ENCODE measurements at places on chromosomes 1 and 21. TPM values are rescaled to one million over a fixed set of nuclear protein-coding genes. Genes with fewer than 3 reads are reported as not detected.

The RWDD3 gene
- 56.2 TPM for polyA plus RNA-seq

The REN gene
- not detected for polyA plus RNA-seq

The CFAP57 gene
- 5.9 TPM for polyA plus RNA-seq

The MATN1 gene
- 0.30 TPM for polyA plus RNA-seq

The GFI1 gene
- polyA plus RNA-seq: 0.48 TPM

The SPRR1B gene
- polyA plus RNA-seq: not detected

The ZSCAN20 gene
- 3.3 TPM for polyA plus RNA-seq

The UBE2U gene
- polyA plus RNA-seq: 0.68 TPM

The AP4B1 gene
- polyA plus RNA-seq: 46.4 TPM

The HSPA6 gene
- 0.80 TPM for polyA plus RNA-seq

The SLC45A3 gene
- 9.1 TPM for polyA plus RNA-seq

The ARHGAP30 gene
- 3.8 TPM for polyA plus RNA-seq

The GREM2 gene
- 3.7 TPM for polyA plus RNA-seq

The ENSA gene
- 241 TPM for polyA plus RNA-seq

The LCA5L gene
- 4.8 TPM for polyA plus RNA-seq

The ADORA1 gene
- 2.4 TPM for polyA plus RNA-seq

The PIGR gene
- polyA plus RNA-seq: 0.26 TPM

The CELA2A gene
- 0.46 TPM for polyA plus RNA-seq

The PBXIP1 gene
- 88.3 TPM for polyA plus RNA-seq

The CLCNKB gene
- 6.3 TPM for polyA plus RNA-seq

The KCNA2 gene
- 0.99 TPM for polyA plus RNA-seq

The RGS4 gene
- polyA plus RNA-seq: 2.1 TPM

The SAMD13 gene
- 6.9 TPM for polyA plus RNA-seq

The ZNF687 gene
- 15.2 TPM for polyA plus RNA-seq

The SMYD2 gene
- 78.2 TPM for polyA plus RNA-seq

The DOP1B gene
- 7.1 TPM for polyA plus RNA-seq

The NOS1AP gene
- polyA plus RNA-seq: 2.8 TPM

The PLCH2 gene
- polyA plus RNA-seq: 2.7 TPM

The CHI3L2 gene
- 0.44 TPM for polyA plus RNA-seq

The SELENBP1 gene
- polyA plus RNA-seq: 95.6 TPM

The IKBKE gene
- polyA plus RNA-seq: 7.8 TPM

The AMY2B gene
- polyA plus RNA-seq: 45.1 TPM

The ZNF436 gene
- polyA plus RNA-seq: 36.7 TPM

The DCAF6 gene
- 56.7 TPM for polyA plus RNA-seq

The RAB3B gene
- 0.48 TPM for polyA plus RNA-seq

The GJA5 gene
- polyA plus RNA-seq: 78.5 TPM

The TSPAN1 gene
- 13.7 TPM for polyA plus RNA-seq

The ASCL5 gene
- 0.62 TPM for polyA plus RNA-seq

The DNASE2B gene
- not detected for polyA plus RNA-seq

The LCE2C gene
- polyA plus RNA-seq: not detected

The LAMB3 gene
- 48.7 TPM for polyA plus RNA-seq

The CACNA1E gene
- polyA plus RNA-seq: 0.05 TPM
